Aorta (tissue), 5 donors: ENCODE measurements at places on chromosomes 13 and 19. TPM values are rescaled to one million over a fixed set of nuclear protein-coding genes. Genes with fewer than 3 reads are reported as not detected.

DNA sequence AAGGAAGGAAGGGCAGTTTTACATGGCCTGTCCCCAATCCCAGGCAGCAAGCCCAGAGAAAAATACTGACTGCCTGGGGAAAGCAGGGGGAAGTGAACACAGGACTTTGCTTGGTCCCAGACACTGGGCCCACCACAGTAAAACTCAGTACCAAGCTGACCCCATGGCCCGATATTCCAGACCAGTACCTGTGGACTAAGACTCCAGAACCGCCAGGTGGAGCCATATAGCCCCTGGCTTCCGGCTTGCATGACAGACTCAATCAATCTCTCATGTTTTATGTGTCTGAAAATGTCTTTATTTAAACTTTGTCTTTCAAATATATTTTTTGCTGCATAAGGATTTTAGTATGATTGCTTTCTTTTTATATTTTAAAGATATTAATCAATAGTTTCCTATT is 767.9 kb upstream of the SLITRK6 start:
- DNase-seq = no peak

- DNase-seq = no peak
Measured at GRCh38 chr19:23118400-23118799, 1.6 kb downstream of the ZNF730 start.

- DNase-seq = peak; percentile 98
Measured at GRCh38 chr19:35644206-35644986, 2.9 kb downstream of the ETV2 start.

DNA sequence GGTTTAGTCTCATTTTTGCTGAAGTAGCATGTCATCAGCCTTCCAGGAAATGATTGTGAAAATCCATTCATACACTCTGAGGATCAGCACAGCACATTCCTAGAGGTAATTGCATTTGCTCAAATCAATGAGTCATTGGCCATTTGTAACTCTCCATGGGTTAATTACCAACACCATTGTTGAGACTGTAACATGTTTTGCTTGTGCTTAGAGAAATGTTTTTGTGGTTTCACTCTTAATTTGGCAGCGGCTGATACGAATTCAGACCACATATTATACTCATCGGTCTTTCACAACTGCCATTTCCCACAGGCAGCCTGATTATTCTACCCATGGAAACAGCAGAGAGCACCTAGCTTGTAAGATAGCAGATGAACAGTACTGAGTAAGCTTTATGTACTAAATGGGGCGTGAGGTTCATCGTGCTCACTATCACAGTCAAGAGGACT is 110.3 kb downstream of the NHLRC3 start:
- no peak for DNase-seq

GRCh38 chr19:35013820-35014754 is 14.0 kb downstream of the GRAMD1A start:
- DNase-seq = no peak

DNA sequence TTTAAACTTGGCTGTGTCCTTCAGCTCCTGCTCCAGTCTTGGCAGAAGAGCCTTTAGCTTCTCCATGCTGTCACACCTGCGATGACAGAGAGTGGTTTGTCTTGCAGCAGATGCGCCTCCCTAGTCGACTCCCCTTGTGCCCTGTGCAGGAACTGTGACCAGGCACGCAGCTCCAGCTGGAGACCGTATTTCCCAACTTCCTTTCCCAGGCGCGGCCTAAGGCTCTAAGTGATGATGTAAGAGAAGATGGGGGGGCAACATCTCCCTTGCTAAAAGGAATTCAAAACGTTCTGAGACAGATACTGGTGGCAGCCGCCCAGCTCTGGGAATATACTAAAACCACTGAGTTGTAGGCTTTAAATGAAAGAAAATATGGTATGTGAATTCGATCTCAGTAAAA is 16.3 kb downstream of the DCUN1D2 start:
- no peak for DNase-seq

DNA sequence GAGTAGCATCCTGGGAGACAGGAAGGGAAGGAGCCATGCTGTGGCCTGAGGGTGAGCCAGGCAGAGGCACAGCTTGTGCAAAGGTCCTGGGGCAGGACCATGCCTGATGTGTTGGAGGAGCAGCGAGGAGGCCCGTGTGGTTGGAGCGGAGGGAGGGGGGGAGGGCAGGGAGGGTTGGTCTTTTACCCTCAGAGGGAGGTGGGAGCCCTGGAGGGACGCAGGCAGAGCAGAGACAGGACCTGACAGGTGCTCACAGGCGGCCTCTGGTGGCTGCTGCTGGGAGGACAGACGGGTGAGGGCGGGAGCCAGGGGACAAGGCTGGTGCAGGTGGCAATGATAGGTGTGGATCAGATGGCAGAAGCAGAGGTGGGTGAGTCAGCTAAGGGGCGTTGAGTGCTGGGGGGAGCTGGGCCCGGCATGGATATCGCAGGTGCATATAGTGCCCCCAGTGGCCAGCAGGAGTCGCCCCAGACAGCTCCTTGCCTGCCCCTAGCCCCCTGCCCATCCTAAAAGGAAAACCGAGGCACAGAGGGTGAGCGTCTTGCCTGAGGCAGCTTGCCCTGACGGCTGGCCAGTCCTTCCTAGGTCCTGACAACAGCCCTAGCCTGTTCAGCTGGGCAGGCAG is 9.8 kb upstream of the GNA15 start:
- peak; percentile 87 for DNase-seq

- no peak for DNase-seq
Measured at GRCh38 chr13:94822356-94822755, 110.0 kb upstream of the SOX21 start.

The NPAS1 gene
- total RNA-seq = 1.0 TPM

The TPTE2 gene
- not detected for total RNA-seq
